ENCODE measurements at places on chromosomes 2 and 18.

DNA sequence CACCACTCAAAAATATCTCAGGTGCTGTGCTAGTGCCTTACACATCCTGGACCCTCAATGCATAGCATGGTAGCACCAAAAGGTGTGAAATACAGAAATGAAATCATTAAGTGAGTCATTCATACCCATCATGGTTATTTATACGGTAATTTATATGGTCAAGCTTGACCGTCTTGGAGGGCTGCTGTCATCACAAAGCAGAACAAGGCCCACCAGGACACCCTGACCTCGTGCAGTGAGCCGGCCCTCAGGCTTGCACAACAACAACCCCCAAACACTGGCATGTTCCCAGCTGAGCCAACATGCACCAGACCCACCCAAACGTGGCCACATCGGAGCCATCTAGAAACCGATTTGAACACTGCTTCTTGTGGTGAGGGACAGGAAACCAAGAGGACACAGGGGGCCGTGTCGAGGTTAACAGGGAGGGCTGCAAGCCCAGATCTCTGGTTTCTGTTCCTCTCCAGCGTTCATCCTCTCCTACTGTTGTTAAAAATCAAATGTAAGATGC is 378.5 kb upstream of the ID2 start:
- no peak for DNase-seq

DNA sequence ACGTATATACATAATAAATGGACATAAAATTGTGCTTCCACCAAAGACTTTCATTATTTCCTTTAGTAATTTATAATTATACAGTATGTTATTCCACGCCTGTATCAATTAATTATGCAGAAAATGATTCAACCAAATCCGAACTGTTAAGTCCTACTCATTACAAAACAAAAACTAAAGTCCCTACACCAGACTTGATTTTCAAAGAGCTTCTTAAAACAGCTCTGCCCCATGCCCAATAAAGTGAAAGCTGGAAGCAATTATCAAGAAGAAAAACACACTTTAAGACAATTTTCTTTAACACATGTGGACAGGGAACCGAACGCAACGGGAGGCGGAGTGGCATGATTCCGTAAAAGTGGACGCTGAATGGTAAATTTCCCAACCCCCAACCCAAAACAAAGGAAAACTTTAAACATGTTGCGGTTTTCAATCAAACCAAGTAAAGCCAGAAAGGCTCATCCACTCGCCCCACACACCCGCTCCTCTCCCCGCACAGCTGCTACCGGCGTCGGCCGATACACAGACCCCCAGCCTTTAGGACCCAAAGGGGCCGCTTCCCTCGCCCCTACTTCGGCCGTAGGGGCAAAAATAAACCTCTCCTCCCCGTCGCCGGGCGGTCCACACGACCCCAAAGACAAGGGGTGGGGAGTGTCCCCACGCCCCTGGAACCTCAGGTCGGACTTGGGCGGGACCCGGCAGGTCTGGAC is 705 bp downstream of the YES1 start:
- DNase-seq: peak; percentile 27

DNA sequence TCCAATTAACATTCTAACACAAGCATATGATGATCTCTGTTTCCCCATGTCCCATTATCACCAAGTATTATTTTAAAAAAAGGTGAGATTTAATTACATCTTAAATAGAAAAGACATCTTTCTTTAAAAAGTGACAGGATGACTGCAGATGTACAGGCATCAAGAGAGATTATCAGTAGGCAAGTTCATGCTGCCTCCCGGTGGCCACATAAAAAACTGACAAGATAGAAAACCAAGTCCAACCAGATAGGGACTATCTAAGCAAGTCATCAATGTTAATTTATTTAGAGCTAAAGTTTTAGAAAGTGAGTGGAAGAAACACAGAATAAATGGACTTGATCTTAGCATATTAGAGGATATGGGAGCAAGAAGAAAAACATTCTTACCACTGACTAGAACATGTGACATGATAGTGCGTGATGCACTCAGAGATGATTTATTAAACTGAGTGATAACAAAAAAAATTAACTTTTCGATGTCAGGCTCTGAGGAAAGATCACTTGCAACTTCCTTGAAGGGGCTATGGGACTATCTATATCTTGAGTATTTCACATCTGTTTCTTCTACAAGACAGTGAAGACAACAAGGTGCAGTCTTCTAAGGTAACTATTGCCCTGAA is 5.4 kb upstream of the TDRD15 start:
- DNase-seq: peak; percentile 47

- no peak for DNase-seq
Measured at GRCh38 chr2:105969552-105969951, 224.5 kb downstream of the UXS1 start.

DNA sequence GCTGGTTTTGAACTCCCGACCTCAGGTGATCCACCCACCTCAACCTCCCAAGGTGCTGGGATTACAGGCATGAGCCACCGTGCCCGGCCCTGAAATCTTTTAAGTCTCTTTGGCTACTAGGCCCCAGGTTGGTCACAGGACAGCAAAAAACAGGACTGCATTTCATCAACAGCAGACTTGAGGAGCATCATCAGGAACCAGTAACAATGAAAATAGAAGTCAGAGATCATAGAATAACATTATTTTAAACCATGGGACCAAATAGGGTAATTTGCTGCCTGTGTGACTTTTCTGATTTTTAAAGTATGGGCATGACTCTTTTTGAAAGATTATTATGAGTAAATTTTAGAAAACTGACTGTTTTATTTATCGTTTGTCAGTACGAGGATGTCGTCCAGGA is 24.8 kb downstream of the PPP1CB start:
- DNase-seq: no peak

- no peak for DNase-seq
Measured at GRCh38 chr2:45905632-45905958, 254.1 kb downstream of the PRKCE start.

- peak; percentile 18 for DNase-seq
Measured at GRCh38 chr2:219737270-219737691, 109.9 kb downstream of the SLC4A3 start.

DNA sequence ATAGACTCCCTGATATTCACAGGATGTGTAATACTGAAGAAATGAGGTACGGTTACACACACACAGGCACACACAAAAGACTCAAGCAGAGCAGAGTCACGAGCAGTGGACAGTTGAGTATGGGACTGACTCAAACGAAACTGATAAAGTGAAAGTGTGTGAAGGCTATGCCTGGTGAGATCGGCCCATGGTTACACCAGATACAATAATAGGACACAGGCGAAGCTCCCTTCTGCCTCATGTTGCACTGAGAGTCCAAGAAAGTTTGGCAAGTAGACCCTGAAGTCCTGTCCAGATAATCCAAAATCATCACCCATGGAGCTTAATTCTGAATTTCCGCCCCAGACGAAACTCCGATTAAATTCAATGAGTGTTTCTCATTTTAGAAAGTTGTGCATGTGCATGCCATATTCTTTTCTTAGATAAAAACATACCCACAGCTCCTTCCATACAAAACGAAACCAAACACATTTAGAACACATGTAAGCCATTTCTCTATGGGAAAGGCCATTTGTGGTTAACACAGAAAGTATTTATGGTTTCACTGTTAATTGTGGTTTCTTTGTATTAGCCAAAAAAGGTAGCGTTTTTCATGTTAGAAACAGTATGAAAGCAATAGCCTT is 567.6 kb downstream of the PLCL1 start:
- no peak for DNase-seq

DNA sequence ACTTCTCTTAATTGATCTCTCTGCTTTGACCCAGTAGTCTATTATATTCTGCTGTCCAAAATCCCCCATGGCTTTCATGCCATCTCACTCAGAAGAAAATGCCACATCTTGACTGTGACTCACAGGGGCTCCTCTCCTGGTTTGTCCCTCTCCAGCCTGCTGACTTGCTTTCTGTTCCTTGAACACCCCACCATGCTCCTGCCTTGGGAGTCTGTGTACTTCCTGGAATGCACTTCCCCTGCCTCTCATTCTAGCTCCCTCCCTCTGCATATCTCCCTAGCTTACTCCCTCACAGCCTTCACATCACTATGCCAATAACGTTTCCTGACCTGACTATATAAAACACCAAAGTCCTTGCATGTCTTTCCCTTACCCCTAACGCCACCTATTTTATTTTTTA is 167.2 kb downstream of the TRIB2 start:
- no peak for DNase-seq

DNA sequence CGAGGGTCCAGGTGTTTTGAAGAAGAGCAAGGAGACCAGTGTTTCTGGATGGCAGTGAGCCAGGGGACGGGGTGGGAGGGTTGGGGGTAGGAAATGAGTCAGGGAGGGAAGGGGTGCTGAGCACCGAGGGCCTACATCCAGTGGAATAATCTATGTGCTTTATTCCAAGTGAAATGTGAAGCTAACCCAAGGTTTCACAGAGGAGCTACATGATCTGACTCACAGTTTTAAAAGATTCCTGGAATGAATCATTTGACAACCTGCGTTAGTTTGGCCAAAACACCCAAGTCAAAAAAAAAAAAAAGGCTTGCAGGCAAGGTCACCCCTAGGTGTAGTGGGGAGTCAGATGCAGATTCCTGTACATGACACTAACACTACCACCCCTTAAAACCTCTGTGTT is 419.7 kb upstream of the MEX3C start:
- no peak for DNase-seq

DNA sequence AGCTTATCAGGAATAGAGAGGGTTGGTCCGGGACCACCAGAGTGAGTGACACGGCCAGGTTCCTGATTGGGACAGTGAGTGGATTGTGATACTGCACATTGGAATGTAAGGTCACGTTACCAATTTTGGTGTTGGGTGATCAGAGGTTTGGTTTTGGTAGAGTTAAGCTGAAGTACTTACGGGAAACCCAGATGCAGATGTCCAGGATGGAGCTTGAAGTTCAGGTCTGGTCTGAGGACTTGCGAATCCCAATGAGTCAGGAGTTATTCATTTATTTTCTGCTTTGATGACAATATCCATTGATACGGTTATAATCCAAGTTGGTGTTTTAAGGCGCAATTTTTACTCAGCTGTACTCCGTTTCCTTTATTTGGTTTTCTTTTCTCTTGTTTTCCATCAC is 273.6 kb downstream of the ALPK2 start:
- DNase-seq: peak; percentile 20

Measured in ACHN (cell line).